ENCODE measurements at places on chromosomes 5 and 9. TPM values are rescaled to one million over a fixed set of nuclear protein-coding genes. Genes with fewer than 3 reads are reported as not detected.

- DNase-seq, result no peak
Measured at GRCh38 chr5:91024206-91024605, 358.9 kb downstream of the ARRDC3 start.

- DNase-seq, result peak; percentile 84
Measured at GRCh38 chr9:88753691-88754367, 218.9 kb downstream of the NXNL2 start.

GRCh38 chr9:13412331-13412730, 132.8 kb upstream of the MPDZ start:
- no peak for DNase-seq

GRCh38 chr5:159395202-159395601, 64.9 kb upstream of the IL12B start:
- no peak for DNase-seq

DNA sequence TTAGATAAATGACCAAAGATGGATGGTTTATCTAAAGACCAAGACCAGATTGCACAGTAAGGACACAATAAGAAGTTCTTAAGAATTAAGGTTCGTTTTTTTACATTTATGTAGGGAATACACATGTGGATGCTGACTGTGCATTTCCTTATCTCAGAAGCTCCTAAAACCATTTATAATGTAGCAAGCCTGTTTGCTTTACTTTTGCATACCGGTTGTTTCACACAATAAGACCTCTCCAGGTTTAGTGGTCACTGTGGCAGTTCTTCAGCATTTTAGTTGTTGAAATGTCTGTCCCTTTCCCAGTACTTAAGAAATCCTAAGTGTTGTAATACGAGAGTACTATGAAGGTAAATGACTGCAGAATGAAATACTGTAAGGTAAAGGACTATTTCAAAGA, 43.6 kb downstream of the BASP1 start:
- no peak for DNase-seq

DNA sequence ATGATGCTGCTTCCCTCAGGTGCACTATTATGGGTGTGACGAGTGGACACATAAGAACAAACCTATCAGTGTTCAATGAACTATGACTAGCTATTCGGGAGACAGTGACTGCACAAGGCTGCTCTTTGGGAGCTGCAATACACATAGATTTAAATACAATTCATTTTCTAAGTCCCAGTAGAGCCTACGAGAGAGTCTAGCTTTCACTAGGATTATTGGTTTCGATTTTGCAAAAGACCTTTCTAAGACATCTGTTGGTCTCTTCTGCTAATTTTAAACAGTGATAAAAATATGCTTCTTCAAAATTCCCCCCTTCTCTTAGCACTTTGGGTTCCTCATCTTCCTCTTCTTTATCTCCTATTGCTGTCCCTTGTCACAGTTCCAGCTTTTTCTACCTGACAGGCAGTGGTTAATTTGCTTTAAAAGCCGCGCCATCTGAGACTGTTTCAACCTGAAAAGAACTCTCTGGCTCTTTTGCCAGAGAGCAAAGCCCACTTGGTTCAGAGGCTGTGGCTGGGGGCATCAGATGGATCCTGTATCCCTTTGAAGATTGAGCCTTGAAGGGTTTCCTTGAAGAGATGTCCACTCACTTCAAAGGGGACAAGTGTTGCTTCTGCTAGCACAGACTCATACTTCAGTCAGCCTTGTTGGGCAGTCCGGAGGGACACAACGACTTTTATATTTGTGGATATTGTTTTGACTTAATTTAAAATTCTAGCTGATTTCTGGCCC, 241.5 kb downstream of the MAN2A1 start:
- DNase-seq, result no peak

DNA sequence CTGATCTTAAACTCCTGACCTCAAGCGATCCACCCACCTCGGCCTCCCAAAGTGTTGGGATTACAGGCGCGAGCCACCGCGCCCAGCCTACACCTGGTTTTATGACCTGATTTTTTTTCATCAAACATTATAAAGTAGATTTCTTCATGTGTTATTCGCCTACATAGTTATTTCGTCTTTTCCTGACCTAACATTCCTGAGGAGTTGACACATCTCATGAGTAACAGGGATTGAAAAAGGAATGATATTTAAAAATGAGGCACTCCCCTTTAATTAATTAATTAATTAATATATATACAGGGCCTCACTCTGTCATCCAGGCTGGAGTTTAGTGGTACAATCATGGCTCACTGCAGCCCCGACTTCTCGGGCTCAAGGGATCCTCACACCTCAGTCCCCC, 20.2 kb upstream of the MTMR12 start:
- DNase-seq, result no peak

DNA sequence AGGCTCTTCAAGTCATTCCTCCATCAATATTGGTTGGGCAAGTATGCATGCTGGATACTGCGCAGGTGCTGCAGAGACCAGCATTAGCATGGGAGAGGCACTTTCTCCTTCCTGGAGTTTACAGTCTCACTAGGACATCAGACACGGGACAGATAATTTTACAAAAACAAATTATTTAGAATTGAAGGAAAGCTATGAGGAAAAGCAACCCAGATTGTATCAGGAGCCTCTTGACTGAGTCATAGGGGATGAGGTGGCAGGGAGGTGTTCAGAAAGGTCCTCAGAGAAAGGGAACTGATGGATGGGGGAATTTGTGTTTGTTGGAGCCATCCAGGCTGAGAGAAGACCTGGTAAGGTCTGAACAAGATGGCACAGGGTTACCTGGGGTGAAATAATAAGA, 24.5 kb upstream of the RAB14 start:
- DNase-seq, result no peak

DNA sequence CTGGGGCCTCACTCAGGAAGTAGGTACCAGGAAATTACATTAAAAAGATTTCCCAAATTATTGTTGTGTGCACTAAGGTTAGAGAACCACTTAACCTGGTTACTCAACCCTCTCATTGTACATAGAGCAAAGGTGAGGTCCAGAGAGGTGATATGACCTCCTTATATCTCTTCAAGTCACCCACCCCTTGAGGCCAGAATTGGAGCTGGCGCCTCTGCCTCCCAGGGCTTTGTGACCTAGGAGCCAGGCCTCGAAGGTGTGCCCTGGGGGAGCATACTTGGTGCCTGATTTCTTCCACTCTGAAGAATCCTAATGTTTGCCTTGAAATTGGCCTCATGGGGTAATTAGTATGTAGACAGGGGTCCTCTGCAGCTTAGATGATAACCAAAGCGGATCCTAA, 95.1 kb upstream of the CTSL start:
- DNase-seq, result peak; percentile 63

GMCL2 gene
- polyA plus RNA-seq, result not detected

SLCO6A1 gene
- not detected for polyA plus RNA-seq

SPATA6L gene
- polyA plus RNA-seq, result 7.9 TPM

PLGRKT gene
- polyA plus RNA-seq, result 21.8 TPM

TNFSF8 gene
- 11.5 TPM for polyA plus RNA-seq

SPTAN1 gene
- polyA plus RNA-seq, result 351 TPM

EIF4E1B gene
- polyA plus RNA-seq, result not detected

RETREG1 gene
- 2.2 TPM for polyA plus RNA-seq
